ENCODE measurements at places on chromosomes 6 and 20. TPM values are rescaled to one million over a fixed set of nuclear protein-coding genes. Genes with fewer than 3 reads are reported as not detected.

The VEGFA gene
- total RNA-seq = 34.4 TPM

The SLC22A7 gene
- 0.36 TPM for total RNA-seq

The TDRD6 gene
- 1.9 TPM for total RNA-seq

The GMPR gene
- total RNA-seq = 3.9 TPM

The MUC21 gene
- total RNA-seq = not detected

The RSPH9 gene
- total RNA-seq = 3.4 TPM

The NEURL2 gene
- total RNA-seq = 3.7 TPM

The COL21A1 gene
- total RNA-seq = 15.5 TPM

The GGT7 gene
- 19.3 TPM for total RNA-seq

GRCh38 chr20:33249456-33249855 lies 13.7 kb downstream of the BPIFA1 start:
- peak; percentile 57 for DNase-seq

DNA sequence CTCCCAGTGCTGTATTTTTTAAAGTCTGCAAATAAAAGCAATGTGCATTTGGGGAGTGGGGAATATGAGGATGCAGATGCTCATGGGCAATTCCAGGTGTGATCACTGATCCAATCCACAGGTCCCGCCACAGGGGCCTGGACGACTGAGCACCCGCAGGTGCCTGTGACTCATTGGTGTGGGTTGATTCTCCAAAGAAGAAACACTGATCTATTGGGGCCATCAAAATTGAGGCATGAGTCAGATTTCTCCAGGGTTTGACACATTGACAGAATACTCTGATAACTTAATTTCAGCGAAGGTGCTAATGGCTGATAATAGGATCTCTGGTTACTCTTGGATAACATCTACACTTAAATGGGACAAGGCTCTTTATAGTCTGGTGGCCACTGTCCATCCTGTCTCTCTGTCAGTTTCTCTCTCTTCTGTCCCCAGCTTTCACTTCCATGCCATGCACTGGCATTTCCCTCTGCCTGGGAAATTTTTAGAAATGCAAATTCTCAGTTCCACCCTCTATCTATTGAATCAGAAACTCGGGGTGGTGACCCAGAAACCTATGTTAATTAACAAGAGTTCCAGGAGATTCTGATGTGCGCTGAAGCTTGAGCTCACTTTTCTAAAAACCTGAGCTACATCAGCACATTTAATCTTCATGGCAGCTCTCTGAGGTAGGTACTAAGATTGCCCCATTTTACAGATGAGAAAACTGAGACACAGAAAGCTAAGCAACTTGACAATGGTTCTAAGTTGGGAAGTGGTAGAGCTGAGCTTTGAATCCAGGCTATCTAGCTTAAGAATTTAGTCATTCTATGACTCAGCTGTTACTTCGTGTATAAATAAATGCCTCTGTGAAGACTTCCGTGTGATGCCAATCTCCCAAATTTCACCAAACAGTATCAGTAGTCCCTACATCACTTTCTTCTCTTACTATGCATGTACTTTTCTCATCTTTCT lies 10.2 kb upstream of the RCAN2 start:
- no peak for DNase-seq

DNA sequence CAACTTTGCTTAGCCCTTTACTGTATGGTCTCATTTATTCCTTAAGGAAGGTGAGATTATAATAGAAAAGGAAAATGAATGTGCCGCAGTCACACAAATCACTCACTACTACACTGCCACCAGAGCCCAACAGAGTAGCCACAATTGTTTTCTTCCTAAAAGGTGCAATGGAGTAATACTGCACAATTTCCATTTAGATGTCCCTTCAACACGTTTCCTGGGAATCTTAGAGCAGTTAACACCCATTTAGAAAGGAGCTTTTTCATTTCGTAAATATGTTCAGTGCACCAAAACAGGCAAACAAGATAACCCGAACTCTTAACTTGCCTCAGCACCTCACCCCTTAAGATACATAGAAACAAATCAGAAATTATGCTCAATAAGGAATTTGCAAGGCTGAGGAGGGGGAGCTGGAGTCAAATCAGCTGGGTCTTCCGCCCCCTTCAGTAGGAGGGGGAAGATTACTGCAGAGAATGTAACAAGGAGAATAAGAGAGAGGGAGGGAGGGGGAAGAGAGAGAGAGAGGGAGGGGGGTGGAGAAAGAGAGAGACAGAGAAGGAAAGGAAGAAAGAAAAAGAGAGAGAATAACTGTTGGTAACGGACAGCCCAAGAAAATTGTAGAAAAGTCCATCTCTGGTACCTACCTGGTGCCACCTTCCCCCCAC lies 155.5 kb downstream of the BCAS1 start:
- no peak for DNase-seq

GRCh38 chr6:43974643-43975230 lies 152.5 kb downstream of the MRPL14 start:
- no peak for DNase-seq

- no peak for DNase-seq
Measured at GRCh38 chr6:152164957-152165356, 357.5 kb downstream of the ESR1 start.

GRCh38 chr20:7843613-7844012 lies 96.6 kb downstream of the HAO1 start:
- DNase-seq = no peak

DNA sequence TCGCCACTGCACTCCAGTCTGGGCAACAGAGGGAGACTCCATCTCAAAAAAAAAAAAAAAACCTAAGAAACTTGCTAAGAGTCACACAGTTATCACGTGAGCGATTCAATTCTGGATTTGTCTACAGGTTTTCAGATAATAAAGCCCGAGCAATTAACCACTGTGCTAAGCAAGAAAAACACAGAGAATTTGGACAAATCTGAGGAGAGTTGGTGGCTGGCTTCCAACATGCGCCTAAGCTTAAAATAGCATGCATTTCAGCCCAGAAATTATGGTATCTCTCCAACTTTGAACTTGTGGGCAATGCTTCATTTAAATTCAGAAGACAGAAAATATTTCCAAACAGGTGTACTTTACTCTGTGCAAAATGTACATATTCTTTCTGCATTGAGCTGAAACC lies 232.9 kb downstream of the TSHZ2 start:
- no peak for DNase-seq

- no peak for DNase-seq
Measured at GRCh38 chr6:87183687-87184086, 28.3 kb downstream of the ZNF292 start.

DNA sequence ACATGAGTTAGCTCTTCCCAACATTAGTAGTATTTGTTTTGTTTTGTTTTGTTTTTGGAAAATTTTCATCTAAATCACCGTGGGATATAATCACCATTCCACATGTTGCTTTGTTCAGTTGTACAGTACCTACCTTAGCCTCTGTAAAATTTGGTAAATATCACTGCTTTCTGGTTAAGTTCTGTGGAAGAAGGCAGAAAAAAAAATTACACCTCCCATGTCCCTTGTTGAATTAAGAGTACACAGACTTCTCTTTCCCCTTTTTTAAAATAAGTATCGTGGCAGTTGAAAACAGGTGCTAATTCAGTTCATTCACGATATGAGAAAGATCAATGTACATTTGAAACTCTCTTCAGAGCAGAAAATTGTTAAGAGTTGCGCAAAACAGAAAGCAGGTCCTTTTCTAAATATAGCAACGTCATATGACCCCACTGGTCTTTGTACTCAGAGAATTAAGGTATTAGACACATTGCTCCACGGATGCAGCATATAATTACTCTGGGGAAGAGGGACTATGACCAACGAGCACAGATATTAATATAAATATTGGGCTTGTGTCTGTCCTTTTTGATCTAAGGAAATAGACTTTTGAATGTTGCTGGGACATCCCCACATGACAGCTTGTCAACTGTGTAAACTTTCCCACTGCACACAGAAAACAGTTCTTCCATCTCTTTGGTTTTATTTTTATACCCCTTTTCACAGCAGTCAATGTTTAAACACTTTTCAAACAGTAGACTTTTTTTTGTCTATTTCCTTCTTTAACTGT lies 58.6 kb upstream of the ZNF217 start:
- no peak for DNase-seq

DNA sequence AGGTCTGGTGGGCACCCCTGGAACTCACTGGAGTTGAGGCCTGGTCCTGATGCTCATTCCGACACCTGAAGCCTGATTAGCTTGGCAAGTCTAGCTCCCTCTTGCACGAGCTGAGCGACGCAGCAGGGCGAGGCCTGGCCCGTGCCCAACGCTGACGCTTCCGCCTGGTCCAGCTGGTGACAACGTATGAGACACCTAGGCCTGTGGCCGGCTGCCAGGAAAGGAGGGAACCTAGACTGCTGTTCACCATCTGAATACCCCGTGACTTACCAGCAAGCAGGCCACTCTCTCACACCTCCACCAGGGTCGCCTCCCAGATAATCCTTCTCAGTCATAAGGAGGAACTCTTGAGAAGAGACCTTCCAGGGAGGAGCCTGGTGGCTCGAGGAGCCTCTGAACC lies 24.5 kb downstream of the YTHDF1 start:
- DNase-seq = peak; percentile 65

DNA sequence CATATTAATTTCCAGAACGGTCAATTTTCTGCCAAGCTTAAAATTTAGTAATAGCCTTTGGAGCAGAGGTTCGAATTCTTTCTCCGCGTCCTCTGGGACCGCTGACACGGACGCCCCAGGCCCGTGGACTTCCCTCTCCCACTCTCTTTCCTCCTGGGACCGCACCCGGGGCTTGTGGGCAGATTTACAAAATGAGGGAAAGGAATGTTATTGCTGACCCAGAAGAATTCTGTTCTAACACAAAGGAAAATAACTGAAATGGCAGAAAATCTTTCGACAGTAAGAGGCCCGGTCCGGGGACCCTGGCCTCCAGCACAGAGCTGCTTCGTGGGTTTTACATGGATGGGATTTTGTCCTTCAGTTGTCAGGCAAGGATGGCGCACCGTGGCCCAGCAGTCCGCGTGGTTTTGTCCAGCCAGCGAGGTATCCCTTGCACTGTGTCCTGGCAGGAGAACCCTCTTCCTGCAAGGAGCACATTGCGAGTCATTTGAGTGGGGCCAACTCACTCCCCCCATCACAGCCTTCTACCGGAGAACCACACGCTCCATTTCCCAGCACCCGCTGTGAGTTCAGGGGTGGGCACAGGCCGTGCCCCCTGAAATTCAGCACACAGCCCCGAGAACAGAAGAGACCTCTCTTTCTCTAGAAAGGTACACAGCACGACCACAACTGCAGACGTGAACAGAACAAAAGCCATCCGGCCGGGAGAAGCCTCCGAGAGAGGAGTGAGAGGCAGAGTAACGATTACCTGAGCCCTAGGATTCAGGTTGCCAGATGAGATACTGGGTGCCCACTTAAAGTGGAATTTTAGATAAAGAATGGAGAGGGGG lies 106.0 kb upstream of the AFDN start:
- no peak for DNase-seq

GRCh38 chr20:62430866-62431447 lies 3.6 kb upstream of the RBBP8NL start:
- no peak for DNase-seq

DNA sequence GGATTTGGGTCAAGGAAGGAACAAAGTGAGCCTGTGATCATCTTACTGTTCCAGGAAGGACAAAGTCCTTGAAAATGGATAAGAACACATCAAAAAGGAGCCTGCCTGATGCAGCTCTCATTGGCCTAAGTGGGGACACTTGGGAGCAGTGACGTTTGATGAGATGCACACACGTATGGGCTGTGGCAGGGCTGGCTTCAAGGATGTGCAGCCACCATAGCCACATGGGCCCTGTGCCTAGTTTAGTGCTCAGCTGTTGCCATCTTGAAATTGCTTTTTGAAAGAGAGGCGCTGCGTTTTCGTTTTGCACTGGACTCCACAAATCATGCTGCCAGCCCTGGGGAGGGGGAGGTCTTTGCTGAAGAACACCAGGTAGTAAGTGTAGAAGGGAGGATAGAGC lies 6.6 kb upstream of the NPEPL1 start:
- no peak for DNase-seq

GRCh38 chr6:118659513-118660217 lies 8.3 kb upstream of the CEP85L start:
- no peak for DNase-seq

DNA sequence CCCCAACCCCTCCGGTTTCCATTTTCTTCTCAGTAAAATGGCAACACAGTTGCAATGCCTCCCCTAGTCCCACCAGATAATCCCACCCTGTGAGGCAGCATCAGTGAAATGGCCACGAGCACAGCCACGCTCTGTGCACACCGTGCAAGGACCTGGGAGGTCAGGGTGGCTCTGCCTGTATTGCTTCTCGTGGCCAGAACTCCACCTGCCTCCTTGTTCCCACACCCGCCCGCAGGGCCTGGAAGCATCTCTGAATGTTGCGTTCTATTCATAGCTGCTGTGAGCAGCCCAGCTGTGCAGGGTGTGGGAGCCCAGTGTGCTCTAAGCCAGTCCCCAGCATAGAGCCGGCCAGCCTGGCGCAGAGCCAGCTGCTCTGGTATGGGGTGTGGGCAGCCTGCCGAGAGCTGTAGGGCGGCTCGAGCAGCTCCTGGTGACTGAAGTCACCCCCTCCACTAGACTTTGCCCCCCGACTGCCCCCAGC lies 161.1 kb downstream of the DLL1 start:
- no peak for DNase-seq

DNA sequence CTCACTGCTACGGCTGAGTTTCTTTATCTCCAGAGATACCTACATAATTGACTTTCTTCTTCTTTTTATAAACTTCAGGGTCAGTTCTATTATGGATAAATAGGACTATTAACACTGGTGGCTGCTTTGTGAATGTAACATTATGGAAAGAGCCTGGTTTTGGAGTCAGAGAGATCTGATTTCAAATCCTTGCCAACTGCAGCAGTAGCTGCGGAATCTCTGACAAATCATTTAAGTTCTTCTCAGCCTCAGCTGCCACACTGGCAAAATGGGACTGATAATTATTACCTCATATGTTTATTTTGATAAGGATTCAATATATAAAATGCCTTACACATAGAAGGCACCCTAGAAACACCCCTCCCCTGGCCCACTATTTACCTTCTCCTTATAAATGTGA lies 160.5 kb downstream of the BACH2 start:
- DNase-seq = no peak

DNA sequence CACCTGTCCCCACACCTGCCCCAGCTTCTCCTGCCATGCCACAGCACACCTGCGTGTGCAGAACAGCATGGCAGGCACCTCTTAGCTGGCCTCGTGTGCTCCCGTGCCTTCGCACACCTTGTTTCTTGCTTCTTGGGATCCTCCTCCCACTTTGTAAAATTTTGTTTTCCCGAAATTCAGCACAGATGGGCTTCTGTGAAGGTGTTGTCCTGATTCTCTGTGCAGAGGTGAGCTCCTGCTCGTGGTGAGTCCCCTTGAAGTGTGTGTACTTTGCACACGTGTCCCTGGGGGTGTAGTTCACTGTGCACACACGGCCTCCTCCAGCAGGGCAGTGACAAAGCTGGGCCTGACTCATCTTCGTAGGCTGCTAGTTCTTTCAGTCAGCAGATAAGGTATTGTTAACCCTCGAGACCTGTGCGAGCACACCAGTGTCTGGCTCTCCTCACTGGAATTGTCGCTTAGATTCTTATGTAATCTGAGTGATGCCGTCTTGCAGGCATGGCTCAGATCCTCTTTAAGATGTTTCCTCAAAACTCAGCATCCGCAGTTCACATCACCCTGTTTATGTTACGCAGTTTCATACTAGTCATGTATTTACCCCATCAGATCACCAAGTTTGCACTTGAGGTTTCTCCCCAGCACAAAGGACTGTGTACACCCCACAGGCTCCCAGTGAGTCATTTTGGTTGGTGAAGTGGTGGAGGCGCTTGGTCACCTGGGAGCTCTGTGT lies 77.7 kb downstream of the CDYL start:
- DNase-seq = no peak

Data from cerebellum (tissue), 4 donors.